Esophagus mucosa (tissue), 1 donor: ENCODE measurements at places on chromosomes 16 and 17. TPM values are rescaled to one million over a fixed set of nuclear protein-coding genes. Genes with fewer than 3 reads are reported as not detected.

TSNAXIP1 gene
- 0.40 TPM for total RNA-seq

SHPK gene
- 11.2 TPM for total RNA-seq

SKAP1 gene
- 0.68 TPM for total RNA-seq

PRSS27 gene
- 191 TPM for total RNA-seq

BTBD17 gene
- not detected for total RNA-seq

PTX4 gene
- total RNA-seq, result not detected

DRC3 gene
- 0.56 TPM for total RNA-seq
